ENCODE measurements at places on chromosomes 16 and 17.

DNA sequence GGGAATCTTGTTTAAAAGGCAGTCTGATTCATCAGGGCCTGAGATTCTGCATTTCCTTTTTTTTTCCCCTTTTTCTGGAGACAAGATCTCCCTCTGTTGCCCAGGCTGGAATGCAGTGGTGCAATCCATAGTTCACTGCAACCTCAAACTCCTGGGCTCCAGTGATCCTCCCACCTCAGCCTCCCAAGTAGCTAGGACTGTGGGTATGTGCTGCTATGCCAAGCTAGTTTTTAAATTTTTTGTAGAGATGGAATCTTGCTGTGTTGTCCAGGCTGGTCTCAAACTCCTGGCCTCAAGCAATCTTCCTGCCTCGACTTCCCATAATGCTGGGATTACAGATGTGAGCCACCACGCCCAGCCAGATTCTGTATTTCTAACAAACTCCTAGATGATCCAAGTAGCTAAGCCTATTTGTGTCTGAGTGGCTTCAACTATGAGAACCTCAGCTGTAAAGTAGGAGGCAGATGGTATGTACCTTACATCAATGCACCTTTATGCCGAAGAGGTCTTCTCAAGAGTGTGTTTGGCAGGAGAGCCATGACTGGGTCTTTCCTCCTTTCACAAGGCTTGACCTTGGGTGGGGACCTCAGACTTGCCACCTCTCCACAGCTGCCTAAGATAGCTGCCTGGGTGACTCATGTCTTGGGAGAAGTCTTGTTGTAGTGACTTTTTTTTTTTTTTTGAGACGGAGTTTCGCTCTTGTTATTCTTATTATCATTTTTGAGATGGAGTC lies 10.9 kb downstream of the LDAF1 start:
- DNase-seq: no peak

DNA sequence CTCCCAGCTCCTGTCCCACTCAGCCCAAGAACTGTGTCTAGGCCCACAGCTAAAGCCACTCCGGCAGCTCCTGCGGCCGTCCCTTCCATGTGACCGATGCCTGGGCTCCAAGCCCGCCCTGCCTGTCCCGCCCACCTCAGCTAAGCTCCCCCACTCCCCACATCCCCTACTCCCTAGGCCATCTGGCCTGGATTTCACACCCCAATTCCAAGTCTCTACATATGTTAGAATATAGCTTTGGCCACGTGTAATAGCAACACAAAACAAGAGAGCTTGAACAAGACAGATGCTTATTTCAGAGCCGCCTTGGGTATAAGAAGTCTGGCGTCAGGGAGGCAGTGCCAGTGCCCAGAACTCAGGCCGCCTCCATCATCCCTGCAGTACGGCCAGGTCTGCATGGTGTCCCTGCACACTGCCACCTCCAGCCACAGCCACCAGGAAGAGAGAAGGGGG lies 30.0 kb upstream of the USP22 start:
- no peak for DNase-seq

GRCh38 chr16:1926271-1926670 lies 8.1 kb upstream of the HS3ST6 start:
- DNase-seq: no peak

GRCh38 chr16:71627731-71628181 lies 1.8 kb downstream of the MARVELD3 start:
- no peak for DNase-seq

- DNase-seq: no peak
Observed at GRCh38 chr17:17180141-17180603, 26.0 kb downstream of the PLD6 start.

- DNase-seq: no peak
Observed at GRCh38 chr17:7237761-7238419, 1.4 kb downstream of the PHF23 start.

DNA sequence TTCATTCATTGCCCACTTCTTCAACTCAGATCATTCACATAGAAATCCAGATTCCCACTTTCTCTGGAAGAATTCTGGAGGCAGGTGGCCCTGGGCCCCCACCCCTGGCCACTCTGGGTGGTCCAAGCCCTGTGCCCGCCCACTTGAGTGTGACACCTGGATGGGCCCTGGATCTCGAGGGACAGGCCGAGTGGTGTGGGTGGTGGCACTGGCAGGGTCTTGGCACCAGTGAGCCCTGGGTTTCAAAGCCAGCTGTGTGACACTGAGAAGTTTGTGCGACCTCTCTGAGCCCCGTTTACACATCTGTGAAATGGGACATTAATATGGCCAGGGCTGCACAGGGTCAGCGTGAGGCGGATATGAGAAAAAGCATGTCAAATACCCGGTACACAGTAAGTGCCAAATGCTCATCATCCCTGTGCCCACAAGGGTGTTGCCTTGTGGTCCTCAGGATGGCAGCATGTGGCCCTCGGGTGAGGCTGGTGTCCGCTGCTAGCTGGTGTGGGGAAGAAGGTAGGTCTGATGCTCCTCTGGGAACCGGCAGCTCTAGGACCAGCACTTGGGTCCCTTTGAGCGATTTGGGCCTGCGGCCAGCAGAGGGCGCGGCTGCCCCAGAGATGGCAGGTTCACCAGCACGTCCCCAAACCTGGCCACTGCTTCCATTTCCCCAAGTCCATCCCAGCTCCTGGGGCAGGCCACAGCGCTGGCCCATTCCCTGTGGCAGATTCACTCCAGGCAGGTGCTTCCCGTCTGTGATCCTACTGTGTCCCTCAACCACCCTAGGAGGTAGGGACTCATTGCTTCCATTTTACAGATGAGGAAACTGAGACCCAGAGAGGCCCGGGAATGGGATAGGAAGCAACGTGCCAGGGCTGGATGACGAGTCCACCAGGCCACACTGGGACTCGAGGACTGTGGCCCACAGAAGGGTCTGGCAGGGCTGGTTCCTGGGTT lies 3.6 kb downstream of the OSGIN1 start:
- DNase-seq: peak; percentile 60

DNA sequence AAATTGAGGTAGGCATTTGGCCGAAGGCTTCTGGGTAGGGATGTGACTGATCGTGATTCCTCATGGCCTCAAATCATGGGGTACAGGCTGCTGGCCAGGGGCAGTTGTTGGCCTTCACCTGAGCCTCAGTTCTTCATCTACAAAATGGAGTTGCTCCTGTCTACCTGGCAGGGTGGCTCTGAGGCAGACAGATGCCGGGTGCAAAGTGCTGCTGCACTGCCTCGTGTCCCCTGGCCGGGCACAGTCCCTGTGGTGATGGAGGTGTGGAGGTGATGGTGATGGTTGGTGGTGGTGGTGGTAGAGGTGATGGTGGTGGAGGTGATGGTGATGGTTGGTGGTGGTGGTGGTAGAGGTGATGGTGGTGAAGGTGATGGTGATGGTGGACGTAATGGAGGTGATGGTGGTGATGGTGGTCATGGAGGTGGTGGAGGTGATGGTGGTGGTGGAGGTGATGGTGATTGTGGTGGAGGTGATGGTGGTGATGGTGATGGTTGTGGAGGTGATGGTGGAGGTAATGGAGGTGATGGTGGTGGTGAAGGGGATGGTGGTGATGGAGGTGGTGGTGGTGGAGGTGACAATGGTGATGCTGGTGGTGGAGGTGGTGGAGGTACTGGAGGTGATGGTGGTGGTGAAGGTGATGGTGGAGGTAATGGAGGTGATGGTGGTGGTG lies 52.6 kb downstream of the RNF213 start:
- DNase-seq: no peak

GRCh38 chr16:383326-384051 lies 1.7 kb upstream of the PGAP6 start:
- DNase-seq: peak; percentile 62

DNA sequence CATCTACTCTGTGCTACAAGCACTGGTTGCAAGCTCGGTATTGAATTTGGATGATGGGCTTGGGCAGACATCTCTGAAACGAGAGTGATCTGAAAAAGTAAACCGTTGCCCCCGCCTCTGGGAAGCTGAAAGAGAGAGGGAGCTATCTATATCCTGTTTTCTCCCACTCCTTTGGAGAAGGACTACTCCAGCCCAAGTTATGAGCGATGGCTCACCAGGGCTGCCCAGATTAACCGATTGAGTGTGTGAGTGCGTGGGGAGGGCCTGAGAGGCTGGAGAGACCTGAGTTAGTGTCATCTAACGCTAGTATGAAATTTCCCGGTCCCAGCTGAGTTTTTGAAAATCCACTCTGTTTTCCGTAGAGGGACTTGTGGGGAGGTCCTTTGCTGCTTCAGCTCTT lies 11.5 kb downstream of the MGAT5B start:
- no peak for DNase-seq

DNA sequence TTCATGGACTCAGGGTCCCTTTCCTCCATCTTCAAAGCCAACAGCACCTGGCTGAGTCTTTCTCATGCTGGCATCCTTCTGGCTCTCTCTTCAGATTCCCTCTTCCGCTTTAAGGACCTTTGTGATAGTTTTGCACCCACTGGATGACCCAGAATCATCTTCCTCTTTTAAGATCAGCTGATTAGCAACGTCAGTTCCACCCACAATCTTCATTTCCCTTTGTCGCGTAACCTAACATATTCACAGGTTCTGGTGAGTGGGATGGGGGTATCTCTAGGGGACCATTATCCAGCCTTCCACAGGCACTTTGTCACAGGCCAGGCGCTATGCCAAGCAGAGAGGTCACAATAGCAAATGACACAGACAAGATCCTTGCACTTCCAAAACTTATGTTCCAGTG lies 593.8 kb downstream of the MAF start:
- no peak for DNase-seq

DNA sequence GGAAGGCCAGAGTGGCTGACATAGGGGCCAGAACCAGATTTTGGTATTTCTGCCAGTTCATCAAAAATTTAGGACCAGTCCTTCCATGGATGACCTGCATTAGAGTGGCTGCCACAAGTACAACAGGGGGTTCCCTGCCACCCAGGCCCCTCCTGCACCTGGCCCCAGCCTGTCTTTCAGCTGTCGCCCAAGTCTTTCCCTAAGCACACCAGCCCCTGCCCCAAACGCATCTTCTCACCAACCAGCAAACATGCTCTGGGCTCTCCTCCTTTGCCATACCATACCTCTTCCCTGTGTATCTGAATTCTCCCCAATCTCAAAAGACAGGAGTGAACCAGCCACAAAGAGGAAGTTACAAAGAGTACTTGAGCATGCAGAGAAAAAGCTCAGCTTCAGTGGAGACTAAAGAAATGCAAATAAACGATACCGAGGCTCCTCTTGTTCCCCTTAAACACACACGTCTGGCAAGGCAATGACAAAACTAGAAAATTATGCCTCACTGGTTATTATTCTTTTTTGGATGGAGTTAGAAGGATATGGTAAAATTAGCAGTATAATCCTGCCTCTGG lies 130.6 kb downstream of the DYNLRB2 start:
- DNase-seq: no peak

DNA sequence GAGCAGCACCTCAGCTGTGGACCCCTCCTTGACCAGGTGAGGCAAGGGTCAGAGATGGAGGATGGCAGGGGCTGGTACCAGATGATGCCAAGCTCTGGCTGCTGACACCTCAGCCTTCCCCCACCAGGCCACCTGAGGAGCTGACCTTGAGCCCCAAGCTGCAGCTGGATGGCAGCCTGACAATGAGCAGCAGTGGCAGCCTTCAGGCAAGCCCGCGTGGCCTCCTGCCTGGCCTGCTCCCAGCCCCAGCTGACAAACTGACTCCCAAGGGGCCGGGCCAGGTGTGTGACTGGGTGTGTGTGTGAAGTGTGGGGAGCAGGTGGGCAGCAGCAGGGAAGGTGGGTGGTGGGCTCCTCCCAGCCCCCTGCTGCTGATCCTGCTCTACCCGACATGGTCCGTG lies 4.7 kb upstream of the NRN1L start:
- DNase-seq: no peak

DNA sequence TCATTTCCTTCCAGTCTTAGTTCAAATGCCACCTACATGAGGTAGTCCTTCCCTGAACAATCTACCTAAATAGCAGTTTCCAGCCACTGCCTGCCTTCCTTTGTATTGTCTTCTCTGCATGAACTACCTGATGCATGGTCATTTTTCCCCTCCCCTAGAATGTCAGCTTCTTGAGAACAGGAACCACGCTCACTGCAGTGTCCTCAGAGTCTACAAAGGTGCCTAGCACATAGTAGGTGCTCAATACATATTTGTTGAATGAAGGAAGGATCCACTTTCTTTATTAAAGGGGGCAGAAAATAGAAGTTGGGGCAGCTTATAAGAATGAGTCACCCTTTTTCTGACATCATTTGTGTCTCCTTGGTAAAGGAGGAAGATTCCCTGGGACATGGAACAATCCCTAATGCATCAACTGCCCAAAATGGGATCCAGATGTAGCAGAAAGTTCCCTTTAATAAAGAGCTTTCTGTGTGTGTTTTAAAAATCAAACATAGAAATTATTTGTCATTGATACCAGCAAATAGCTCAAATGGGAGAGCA lies 4.4 kb upstream of the CYLD start:
- no peak for DNase-seq

- DNase-seq: no peak
Observed at GRCh38 chr16:86906623-86907022, 328.3 kb downstream of the FOXL1 start.

- DNase-seq: peak; percentile 56
Observed at GRCh38 chr17:80892900-80893603, 98.6 kb upstream of the CHMP6 start.

GRCh38 chr17:82017612-82018151 lies 5.0 kb downstream of the CENPX start:
- no peak for DNase-seq

- no peak for DNase-seq
Observed at GRCh38 chr17:32584792-32585191, 98.0 kb downstream of the CDK5R1 start.

All from renal cortical epithelial cell (primary cell).